ENCODE measurements at places on chromosomes 16 and 17. TPM values are rescaled to one million over a fixed set of nuclear protein-coding genes. Genes with fewer than 3 reads are reported as not detected.

CCL2 gene
- 35.8 TPM for polyA plus RNA-seq

USH1G gene
- polyA plus RNA-seq = 1.1 TPM

SKAP1 gene
- 34.1 TPM for polyA plus RNA-seq

PDK2 gene
- polyA plus RNA-seq = 56.4 TPM

CCL8 gene
- polyA plus RNA-seq = 5.0 TPM

SUPT6H gene
- polyA plus RNA-seq = 64.8 TPM

MYCBPAP gene
- polyA plus RNA-seq = 315 TPM

FAM117A gene
- 67.3 TPM for polyA plus RNA-seq

CDK3 gene
- 15.0 TPM for polyA plus RNA-seq

CCDC78 gene
- polyA plus RNA-seq = 5.7 TPM

GRCh38 chr17:7217113-7217987, 2.3 kb downstream of the DLG4 start:
- DNase-seq = peak; percentile 54
- H3K4me1 ChIP-seq = peaks cover 38% of the 10 kb centered on the region
- H3K27ac ChIP-seq = peak overlapping the region; percentile 70
- peak overlapping the region; percentile 45 for H3K4me3 ChIP-seq
- H3K27me3 ChIP-seq = no peaks in the 10 kb centered on the region
- H3K36me3 ChIP-seq = no peaks in the 10 kb centered on the region

DNA sequence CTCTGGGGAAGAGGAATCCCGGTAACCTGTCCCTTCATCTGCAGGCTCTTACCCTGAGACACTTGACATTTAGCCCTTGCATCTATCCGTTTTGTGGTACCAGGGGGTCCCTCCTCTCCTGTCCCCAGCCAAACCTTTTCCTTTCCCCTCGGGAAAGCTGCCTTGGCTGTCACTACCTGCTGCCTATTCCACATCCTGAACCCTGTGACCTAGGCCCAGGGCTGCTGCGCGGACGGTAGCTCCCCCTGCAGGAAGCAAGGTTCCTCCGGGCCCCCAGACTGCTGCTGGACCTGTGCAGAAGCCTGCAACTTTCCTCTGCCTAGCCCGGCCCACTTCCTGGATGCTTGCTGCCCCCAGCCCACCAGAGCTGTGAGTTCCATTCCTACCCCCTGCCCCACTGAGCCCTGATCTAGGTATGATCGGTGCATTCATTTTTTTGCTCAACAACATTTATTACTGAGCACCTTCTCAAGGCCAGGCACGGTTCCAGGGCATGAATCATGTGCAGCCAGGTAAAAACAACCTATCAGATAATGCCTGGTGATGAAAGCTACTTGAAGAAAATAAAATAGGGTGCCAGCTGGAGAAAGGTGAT, 10.5 kb upstream of the ALDOA start:
- peaks cover 7% of the 10 kb centered on the region for H3K4me1 ChIP-seq
- no peaks in the 10 kb centered on the region for H3K27me3 ChIP-seq
- no peaks in the 10 kb centered on the region for H3K36me3 ChIP-seq
- H3K27ac ChIP-seq = no peak overlapping the region

DNA sequence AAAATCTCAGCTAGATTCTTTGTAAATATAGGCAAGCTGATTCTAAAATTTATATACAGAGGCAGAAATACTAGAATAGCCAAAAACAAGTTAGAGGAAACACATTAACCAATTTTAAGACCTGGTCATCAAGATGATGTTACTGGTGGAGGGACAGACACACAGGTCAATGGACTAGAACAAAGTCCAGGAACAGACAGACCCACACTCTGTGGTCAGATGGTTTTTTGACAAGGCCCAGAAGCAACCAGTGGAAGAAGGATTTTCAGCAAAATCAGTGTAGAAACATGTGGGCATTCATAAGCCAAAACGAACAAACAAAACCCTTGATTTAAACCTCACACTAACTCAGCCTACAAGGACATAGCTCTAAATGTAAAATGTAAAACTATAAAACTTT, 99.7 kb upstream of the METRNL start:
- no peaks in the 10 kb centered on the region for H3K36me3 ChIP-seq
- no peak overlapping the region for H3K4me3 ChIP-seq
- no peak overlapping the region for H3K27ac ChIP-seq
- no peak for DNase-seq
- H3K4me1 ChIP-seq = no peaks in the 10 kb centered on the region

DNA sequence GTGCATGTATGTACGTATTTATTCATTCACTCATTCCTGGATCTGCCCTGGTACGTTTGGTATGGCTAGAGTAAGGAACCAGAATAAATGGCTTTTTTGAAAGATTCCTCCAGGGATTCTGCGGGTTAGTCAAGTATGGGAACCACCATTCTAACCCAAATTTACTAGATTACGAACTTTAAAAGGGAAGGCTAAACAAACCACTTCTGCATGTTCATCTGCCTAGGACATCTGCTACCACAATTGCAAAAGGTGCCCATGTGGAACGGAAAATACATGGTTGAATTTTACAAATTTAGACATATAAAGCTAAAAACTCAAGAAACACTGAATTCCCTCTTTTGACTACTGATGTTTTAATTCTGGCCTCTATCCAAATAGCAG, 22.1 kb downstream of the CYTH1 start:
- H3K4me3 ChIP-seq = no peak overlapping the region
- DNase-seq = no peak
- no peak overlapping the region for H3K27ac ChIP-seq
- peaks cover 12% of the 10 kb centered on the region for H3K4me1 ChIP-seq
- H3K27me3 ChIP-seq = no peaks in the 10 kb centered on the region
- no peaks in the 10 kb centered on the region for H3K36me3 ChIP-seq

DNA sequence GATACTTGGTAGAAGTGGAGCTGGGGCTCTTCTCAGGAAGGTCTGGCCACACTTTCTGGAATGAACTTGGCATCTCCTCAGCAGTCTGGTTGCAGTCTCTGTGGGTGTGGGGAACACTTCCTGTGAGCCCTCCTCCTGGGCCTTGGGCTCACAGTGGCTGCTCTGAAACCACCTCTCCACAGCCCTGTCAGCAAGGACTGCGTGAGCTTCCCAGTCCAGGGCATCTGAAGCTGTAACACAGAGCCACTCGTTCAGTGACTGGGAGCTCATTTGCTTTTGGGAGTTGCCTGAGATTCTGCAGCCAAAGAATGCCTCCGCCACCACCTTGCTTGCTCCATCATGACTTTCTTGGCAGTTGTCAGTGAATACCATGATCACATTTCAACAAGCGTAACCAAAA, 60.0 kb downstream of the CLEC16A start:
- no peak for DNase-seq
- no peak overlapping the region for H3K4me3 ChIP-seq
- no peak overlapping the region for H3K27ac ChIP-seq
- no peaks in the 10 kb centered on the region for H3K27me3 ChIP-seq
- no peaks in the 10 kb centered on the region for H3K4me1 ChIP-seq

GRCh38 chr17:14038206-14038605, 31.1 kb upstream of the COX10 start:
- H3K27me3 ChIP-seq = no peaks in the 10 kb centered on the region
- H3K27ac ChIP-seq = no peak overlapping the region
- H3K4me1 ChIP-seq = no peaks in the 10 kb centered on the region
- no peak for DNase-seq
- no peaks in the 10 kb centered on the region for H3K36me3 ChIP-seq
- no peak overlapping the region for H3K4me3 ChIP-seq

GRCh38 chr17:66665194-66665593, 169.7 kb upstream of the CACNG5 start:
- H3K27ac ChIP-seq = no peak overlapping the region
- H3K36me3 ChIP-seq = no peaks in the 10 kb centered on the region
- DNase-seq = no peak
- no peaks in the 10 kb centered on the region for H3K4me1 ChIP-seq
- no peaks in the 10 kb centered on the region for H3K27me3 ChIP-seq

- no peaks in the 10 kb centered on the region for H3K27me3 ChIP-seq
- no peak overlapping the region for H3K27ac ChIP-seq
- DNase-seq = no peak
- H3K4me3 ChIP-seq = no peak overlapping the region
- no peaks in the 10 kb centered on the region for H3K36me3 ChIP-seq
- no peaks in the 10 kb centered on the region for H3K4me1 ChIP-seq
Measured at GRCh38 chr17:71286625-71287024, 834.2 kb upstream of the SOX9 start.

- no peaks in the 10 kb centered on the region for H3K4me1 ChIP-seq
- no peak overlapping the region for H3K4me3 ChIP-seq
- no peak overlapping the region for H3K27ac ChIP-seq
- DNase-seq = no peak
Measured at GRCh38 chr17:41133880-41134735, 6.2 kb downstream of the KRTAP4-6 start.

DNA sequence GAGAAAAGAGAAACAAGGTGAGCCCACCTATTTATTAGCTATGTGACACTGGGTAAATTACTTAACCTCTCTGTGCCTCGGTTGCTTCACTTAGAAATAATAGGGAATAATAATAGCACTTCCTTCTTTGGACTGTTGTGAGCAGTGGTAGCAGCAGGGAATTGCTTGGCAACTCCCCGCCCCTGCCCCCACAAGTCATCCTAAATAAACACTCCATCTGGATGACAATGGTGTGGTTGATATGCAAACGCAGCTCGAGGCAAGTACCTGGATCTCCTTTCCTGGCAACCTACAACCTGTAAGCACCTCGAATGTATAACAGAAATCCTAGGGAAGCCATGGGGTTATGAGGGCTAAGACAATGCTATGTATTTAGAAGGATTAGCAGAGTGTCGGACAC, 9.1 kb downstream of the TEKT3 start:
- DNase-seq = no peak
- H3K27ac ChIP-seq = no peak overlapping the region
- H3K4me3 ChIP-seq = no peak overlapping the region
- H3K4me1 ChIP-seq = no peaks in the 10 kb centered on the region
- no peaks in the 10 kb centered on the region for H3K36me3 ChIP-seq

- no peak overlapping the region for H3K27ac ChIP-seq
- DNase-seq = no peak
- no peaks in the 10 kb centered on the region for H3K36me3 ChIP-seq
- H3K4me1 ChIP-seq = peaks cover 5% of the 10 kb centered on the region
- H3K4me3 ChIP-seq = no peak overlapping the region
Measured at GRCh38 chr17:63967953-63968352, 4.8 kb downstream of the SCN4A start.

DNA sequence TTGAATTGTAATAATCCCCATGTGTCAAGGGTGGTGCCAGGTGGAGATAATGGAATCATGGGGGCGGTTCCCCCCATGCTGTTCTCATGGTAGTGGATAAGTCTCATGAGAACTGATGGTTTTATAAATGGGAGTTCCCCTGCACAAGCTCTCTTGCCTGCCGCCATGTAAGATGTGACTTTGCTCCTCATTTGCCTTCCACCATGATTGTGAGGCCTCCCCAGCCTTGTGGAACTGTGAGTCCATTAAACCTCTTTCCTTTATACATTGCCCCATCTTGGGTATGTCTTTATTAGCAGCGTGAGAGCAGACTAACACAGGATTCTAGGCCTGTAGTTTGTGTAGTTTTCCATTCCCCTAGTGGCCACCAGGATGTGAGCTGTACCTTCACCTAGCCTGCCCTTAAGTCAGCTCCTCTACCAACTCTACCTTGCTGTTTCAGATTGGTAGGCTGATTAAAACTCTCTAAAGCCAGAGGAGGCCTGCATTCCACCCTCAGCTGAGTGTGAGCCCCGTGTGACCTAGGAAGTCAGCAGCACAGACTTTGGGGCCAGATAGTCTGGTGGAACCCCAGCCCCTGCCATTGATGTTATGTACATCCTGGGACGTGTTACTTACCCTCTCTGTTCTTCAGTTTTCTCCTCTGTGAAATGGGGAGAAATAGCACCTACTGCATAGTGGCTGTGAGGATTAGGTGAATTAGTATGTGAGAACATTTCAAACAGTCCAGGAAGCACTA, 252.4 kb upstream of the CACNG5 start:
- no peak overlapping the region for H3K4me3 ChIP-seq
- no peaks in the 10 kb centered on the region for H3K27me3 ChIP-seq
- H3K4me1 ChIP-seq = peaks cover 17% of the 10 kb centered on the region

- H3K4me1 ChIP-seq = peaks cover 13% of the 10 kb centered on the region
- H3K4me3 ChIP-seq = no peak overlapping the region
- no peaks in the 10 kb centered on the region for H3K27me3 ChIP-seq
- H3K27ac ChIP-seq = peak overlapping the region; percentile 73
- DNase-seq = no peak
- H3K36me3 ChIP-seq = no peaks in the 10 kb centered on the region
Measured at GRCh38 chr17:82876149-82876548, 36.3 kb upstream of the ZNF750 start.

DNA sequence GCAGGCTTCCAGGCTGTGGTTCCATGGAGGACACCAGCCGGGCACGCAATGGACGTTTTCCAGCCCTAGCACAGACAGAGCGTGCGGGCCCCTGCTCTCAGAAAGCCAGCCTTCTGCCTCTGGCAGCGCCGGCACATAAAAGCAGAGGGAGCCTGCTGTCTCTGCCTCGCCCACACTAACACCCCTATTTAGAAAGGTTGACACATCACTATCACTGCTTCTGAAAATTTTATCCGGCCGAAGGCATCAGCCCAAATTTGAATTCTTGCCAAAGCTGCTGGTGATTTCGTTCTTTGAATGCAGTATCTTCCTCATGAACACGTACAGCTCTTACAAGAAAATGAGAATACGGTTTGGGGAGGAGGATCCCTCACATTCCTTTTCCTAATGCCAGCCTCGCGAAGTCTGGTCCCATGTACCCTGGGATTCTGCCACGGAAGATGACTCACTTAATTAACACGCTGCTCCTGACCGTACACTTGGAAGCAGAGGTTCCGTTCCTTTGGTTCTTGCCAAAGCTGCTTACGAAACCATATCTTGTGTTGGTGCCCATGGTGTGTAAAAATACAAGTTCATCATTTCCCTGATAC, 1.3 kb upstream of the RAB11FIP3 start:
- H3K4me3 ChIP-seq = peak overlapping the region; percentile 76
- no peaks in the 10 kb centered on the region for H3K36me3 ChIP-seq
- peak overlapping the region; percentile 95 for H3K27ac ChIP-seq
- H3K4me1 ChIP-seq = peaks cover 36% of the 10 kb centered on the region
- DNase-seq = peak; percentile 78

DNA sequence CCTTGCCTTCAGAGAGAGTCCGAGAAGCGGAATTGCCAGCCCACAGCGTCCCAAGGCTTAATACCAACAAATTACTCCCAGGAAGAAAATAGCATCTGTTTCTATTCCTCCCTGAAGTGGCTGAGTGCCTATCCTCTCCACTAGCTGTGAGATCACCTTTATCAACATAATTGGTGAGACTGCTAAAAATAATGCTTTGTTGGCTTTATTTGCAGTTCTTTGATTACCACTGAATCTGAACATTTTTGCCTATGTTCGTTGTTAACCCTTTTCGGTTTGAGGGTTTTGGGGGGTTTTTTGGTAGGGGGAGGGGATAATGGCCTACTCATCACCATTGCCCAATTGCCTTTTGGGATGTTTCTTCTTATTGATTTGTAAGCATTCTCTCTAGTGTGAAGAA, 31.0 kb downstream of the MMP15 start:
- peaks cover 9% of the 10 kb centered on the region for H3K4me1 ChIP-seq
- H3K4me3 ChIP-seq = no peak overlapping the region
- no peaks in the 10 kb centered on the region for H3K27me3 ChIP-seq
- no peak overlapping the region for H3K27ac ChIP-seq
- H3K36me3 ChIP-seq = no peaks in the 10 kb centered on the region

GRCh38 chr17:50171371-50172071, 5.7 kb downstream of the SGCA start:
- H3K36me3 ChIP-seq = no peaks in the 10 kb centered on the region
- no peak overlapping the region for H3K27ac ChIP-seq
- H3K4me1 ChIP-seq = peaks cover 21% of the 10 kb centered on the region
- no peak overlapping the region for H3K4me3 ChIP-seq
- DNase-seq = no peak
